ENCODE measurements at places on chromosomes 12 and 14.

- no peak for DNase-seq
Observed at GRCh38 chr14:94391281-94391975, 3.0 kb upstream of the SERPINA1 start.

GRCh38 chr14:102537981-102538601 lies 28.5 kb upstream of the ANKRD9 start:
- no peak for DNase-seq

- no peak for DNase-seq
Observed at GRCh38 chr14:93299866-93300265, 33.0 kb downstream of the BTBD7 start.

DNA sequence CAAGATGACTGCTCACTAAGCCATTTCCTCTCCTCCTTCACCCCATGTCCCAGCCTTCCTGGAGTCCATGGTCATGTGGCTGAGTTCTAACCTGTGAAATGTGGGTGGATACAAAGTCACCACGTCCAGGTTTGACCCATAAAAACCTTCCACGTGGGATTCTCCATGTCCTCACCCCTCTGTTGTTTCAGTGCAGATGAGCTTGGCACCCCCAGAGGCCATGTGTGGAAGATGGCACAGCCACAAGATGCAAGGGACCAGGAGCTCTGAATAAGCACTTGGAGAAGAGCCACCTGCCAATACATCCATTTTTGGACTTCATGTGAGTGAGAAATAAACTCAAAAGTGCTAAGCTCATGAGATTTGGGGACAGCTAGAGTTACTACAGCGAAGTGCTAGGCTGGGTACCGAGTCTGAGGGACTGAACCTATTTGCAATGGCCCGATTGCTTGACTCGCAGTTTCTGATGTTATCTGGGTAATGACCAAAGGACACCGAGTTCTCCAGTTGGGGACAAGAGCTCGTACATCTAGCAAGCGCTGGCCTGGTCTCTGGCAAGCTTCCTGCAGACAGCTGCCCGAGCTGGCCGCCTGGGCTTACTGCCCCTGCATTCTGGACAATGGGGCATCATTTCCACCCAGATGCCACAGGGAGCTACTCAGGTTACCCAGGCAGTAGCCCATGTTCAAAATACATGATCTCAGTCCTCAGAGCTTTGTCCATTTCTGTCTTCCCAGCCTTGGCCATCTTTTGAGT lies 7.7 kb upstream of the SLC24A4 start:
- DNase-seq, result no peak

- DNase-seq, result no peak
Observed at GRCh38 chr12:67426067-67426466, 156.9 kb downstream of the CAND1 start.

DNA sequence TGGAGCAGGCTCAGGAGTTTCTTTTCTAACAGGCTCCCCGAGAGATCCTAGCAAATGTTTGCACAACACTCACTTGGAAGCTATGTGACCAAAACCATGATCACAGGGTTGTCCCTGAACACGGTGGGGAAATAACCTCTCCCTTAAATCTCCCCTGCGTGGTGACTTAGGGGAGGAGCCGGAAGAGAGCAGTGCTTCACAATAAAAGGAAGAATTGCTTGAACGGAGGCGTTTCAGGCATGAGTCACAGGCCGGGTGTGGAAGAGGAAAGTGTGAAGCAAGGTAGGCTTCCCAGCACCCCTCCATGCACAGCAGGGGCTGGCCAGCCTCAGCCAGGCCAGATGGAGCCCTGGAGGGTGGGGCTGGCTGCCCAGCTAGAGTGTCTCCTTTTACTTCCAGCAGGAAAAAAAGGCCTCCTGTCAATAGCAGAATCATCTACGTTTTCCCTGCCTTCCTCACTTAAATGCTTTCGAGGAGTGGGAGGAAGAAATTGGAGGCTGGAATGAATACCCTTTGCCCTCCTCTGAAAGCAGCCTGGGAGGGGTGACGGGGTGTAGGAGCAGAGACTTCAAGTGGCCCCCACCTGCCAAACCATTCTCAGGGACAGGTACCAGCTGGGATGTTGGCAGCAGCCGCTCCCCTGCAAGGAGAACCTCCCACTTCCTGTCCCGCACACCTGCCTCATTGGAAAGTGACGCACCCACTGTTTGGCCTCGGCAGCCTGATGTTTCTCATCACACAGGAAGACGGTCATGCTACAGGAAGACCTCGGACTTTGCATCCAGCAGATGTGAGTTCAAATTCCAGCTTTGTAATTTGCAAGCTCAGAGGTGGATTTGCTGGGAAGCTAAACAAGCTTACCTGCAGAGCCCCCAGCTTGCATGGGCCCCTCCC lies 30.1 kb upstream of the PPP2R5C start:
- DNase-seq, result peak; percentile 74

- no peak for DNase-seq
Observed at GRCh38 chr12:49897276-49897675, 6.4 kb downstream of the FAIM2 start.

- peak; percentile 75 for DNase-seq
Observed at GRCh38 chr12:55728186-55728938, 447 bp downstream of the CD63 start.

- DNase-seq, result no peak
Observed at GRCh38 chr12:57895389-57896114, 45.8 kb upstream of the ATP23 start.

DNA sequence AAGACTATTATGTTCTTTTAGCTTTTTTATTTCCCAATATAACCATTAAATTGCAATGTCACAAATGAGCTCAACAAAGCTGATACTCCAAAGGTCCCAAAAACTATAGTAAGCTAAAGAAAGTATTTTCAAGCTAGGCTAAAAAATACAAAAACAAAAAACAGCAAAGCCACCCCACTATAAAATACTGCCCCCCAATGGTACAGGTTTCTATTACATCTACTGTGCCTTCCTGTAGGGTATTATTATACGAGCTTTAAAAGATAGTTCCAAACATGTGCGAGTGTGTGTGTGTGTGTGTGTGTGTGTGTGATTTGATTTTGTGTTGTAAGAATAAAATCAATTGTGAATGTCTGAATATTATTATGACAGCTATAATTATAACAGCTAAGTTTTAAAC lies 1.1 kb downstream of the IFNG start:
- no peak for DNase-seq

- peak; percentile 68 for DNase-seq
Observed at GRCh38 chr12:118271770-118272417, 100.8 kb downstream of the TAOK3 start.

DNA sequence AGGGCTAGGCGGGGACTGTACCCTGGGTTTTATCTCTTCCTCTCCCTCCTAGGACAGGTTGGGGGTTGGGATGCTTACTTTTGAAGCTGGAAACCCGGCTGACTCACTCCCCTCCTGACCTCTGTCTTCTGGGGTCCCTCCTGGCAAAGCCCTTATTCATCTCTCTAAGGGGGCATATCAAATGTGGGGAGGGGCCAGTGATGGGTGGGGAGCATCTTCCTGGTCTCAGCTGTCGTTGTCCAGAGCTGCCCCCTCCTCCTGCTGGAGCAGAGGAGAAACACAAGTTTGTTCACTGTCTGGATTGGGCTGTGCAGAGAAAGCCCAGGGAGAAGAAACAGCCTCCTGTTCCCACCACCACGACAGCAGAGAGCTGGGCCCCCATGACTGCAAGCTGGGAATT lies 85.8 kb downstream of the TNFAIP2 start:
- no peak for DNase-seq

- no peak for DNase-seq
Observed at GRCh38 chr12:123530668-123531067, 2.9 kb downstream of the RILPL1 start.

DNA sequence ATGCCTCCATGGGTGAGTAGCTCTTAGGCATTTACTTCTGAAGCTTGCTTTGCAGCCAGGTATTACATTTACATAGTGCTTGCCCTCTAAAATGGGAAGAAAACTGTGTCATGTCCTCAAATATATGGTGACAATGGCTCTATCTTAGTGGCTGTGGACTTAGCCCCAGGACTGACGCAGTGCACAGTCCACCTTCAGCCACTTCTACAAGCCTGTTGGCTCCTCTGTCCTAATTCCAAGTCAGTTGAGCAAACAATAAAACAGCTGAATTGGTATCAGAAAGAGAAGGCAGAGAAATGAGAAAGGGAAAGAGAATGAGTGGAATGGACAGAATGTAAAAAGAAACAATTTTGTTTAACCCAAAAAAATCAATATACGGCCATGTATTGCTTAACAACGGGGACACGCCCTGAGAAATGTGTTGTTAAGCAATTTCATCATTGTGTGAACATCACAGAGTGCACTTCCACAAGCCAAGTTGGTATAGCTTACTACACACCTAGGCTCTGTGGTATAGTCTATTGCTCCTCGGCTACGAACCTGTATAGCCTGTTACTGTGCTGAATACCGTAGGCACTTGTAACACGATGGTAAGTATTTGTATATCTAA lies 93.5 kb downstream of the GRIN2B start:
- no peak for DNase-seq

GRCh38 chr12:6605421-6606330 lies 1.5 kb downstream of the CHD4 start:
- peak; percentile 36 for DNase-seq

- no peak for DNase-seq
Observed at GRCh38 chr12:11747969-11748368, 98.5 kb downstream of the ETV6 start.

DNA sequence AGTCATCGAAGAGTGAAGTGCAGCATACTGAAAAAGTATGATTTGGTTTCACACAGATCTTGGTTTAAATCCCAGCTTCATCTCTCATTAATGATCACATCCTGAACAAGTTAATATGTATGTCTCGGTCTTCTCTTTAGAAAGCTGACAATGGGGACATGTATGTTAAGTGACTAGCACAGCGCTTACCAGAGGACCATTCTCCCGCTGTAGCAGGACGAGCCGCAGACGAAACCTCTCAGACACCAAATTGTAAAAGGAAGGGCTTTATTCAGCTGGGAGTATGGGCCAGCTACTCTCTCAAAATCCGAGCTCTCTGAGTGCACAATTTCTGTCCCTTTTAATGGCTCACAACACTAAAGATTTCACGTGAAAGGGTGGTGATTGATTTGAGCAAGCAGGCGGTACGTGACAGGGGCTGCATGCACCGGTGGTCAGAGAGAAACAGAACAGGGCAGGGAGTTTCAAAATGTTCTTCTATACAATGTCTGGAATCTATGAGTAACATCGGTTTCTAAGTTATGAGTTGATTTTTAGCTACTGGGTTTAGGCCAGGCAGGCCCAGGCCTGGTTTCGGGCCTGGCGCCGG lies 682.4 kb downstream of the DIO2 start:
- no peak for DNase-seq

DNA sequence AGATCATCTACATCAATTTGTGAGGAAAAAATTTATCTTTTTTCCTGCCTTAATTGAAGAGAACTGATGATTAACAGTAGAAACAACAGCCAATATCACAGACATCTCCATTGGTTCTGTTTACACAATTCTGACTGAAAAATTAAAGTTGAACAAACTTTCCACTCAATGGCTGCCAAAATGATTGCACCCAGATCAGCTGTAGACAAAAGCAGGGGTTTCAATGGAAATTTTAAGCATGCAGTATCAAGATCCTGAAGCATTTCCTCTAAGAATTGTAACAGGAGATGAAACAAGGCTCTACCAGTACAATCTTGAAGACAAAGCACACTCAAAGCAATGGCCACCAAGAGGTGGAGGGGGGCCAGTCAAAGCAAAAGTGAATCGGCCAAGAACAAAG lies 231.6 kb upstream of the KRR1 start:
- DNase-seq, result no peak

DNA sequence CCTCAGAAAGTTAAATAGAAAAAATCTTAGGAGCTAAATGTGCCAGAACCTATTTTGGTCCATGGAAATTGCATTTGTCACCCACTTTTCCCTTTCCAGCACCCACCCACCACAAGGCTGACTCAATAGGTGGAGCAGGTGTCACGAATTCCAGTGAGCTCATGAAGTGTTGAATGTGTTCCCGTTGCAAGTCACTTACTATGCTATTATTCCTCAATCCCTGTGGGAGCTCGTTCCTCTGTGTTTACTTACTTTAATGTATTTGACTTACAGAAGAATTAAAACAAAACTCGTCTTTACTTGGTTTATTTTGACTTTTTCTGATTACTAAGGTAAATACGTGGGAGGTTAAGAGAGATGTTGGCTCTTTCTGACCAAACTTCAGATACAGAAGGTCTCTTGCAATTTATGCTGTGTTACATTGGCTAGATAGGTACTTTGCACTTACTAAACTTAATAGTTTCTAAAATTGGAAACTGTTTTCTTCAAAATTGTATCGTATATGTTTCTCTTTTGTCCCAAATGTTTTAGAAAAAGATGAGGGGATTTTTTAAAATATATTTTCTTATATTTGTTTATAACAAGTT lies 269.4 kb upstream of the NOVA1 start:
- no peak for DNase-seq

Data from prostate gland (tissue), 2 donors.